ENCODE measurements at places on chromosomes 1 and 21.

DNA sequence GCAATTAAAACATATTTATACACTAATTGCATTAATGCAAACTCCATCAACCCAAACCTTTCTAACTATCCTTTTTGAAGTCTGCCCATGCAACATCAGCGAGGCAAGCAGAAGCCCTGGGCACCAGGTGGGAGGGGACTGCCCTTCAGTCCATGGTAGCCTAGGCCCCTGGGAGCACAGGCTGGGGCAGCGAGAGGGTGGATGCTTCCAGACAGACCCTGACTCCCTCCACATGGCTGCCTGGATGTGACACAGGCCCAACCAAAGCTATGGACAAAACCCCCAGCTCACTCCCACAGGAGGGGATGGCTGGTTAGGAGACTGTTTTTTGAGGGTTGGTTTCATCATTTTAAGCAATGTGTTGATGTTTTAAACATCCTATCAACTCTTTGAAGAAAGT, 17.8 kb upstream of the LRRC47 start:
- no peak for DNase-seq

GRCh38 chr1:168626326-168626725, 49.9 kb downstream of the XCL1 start:
- DNase-seq = no peak

- DNase-seq = peak; percentile 72
These were observed 1.2 kb downstream of the MIER1 start for GRCh38 chr1:66925944-66926343.

DNA sequence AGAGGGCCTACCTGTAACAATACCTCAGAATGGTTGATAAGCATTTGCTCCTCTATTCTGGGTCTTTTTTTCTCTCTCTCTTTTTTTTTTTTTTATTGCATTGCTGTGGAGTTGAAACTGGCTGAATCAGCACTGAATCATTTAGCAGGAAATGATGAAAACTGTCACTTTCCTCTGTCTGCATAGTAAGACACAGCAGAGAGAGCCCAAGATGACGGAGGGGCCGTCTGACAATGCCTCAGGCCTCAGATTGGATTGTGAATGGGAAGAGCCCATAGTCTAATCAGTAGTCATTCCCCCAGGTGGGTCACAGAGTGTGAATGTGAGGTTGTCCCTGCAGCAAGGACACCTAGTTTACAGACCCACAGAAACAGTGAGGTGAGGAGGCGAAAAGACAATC, 193.2 kb upstream of the PLXNA2 start:
- no peak for DNase-seq

DNA sequence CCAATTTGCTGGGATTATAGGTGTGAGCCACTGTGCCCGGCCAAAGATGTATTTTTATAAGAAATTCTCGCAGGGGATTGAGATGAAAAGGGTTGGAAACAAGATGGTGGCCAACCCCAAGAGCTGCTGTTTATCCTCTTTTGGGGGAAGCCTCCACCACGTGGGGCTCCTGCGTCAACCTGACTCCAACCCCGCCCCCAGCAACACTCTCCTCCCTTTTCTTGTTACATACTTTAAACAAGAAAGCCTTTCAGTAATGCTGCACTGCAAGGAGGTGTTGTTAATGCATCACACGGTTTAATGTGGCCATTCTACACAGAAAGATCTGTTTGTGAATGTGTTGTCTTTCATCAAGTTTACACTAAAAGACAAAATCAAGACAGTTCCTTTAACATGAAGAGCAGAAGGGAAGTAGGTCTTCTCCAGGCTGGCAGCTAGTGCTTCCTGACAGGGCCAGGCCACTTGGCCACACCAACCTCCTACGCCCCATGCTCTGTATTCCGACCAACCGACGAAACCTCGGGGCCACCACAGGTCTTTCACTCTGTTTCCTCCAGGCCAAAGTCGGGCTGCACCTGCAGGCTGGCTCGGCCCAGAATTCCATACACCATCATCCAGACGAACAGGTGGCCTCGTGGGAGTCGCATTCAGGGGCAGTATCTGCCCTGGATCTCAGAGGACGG, 25.9 kb downstream of the C2CD2 start:
- DNase-seq = peak; percentile 38

GRCh38 chr1:232501854-232502253, 128.1 kb downstream of the SIPA1L2 start:
- DNase-seq = no peak

GRCh38 chr1:163090321-163090945, 21.3 kb downstream of the RGS4 start:
- DNase-seq = no peak

DNA sequence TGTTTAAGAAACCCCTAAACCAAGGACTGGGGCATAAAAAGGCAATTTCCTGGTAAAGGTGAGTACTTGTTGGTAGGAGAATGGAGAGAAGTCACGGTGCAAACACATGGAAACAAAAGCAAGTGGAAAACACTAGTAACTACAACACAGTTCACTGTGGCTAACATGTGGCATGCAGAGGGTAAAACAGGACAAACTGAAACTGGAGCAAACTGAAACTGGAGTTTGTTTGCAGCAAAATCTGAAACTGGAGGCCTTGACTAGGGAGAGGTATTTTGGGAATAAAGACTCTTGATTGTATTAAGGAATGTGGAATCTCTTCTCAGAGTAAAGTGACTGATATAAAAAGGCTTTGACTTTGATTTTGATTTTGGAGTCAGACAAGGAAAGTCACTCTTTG, 376.3 kb upstream of the PRMT6 start:
- peak; percentile 4 for DNase-seq

- DNase-seq = no peak
These were observed 631 bp upstream of the KRTAP10-9 start for GRCh38 chr21:44626262-44626661.

DNA sequence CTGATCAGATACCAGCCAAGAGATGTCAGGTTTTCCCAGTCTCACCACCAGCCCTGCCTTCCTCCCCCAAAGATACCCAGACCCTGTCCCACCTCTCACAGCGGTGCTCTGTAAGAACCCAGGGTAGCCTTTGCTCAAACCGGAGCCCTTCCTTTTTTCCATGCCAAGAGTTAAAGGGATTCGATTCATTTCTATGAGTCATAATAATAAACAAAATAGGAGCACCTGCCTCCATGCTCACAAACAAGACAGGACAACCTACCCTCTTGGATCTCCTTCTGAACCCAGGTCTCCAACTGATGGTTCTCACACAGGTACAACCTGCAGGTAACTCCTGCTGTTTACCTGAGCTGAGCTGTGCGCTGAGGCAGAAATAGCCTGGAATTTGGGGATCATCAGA, 5.9 kb upstream of the ATP1A2 start:
- no peak for DNase-seq

GRCh38 chr1:232377494-232377770, 252.5 kb downstream of the SIPA1L2 start:
- no peak for DNase-seq

- no peak for DNase-seq
These were observed 90.4 kb upstream of the FMN2 start for GRCh38 chr1:240001177-240001740.

- DNase-seq = no peak
These were observed 59.6 kb downstream of the CAMK2N1 start for GRCh38 chr1:20426371-20426770.

DNA sequence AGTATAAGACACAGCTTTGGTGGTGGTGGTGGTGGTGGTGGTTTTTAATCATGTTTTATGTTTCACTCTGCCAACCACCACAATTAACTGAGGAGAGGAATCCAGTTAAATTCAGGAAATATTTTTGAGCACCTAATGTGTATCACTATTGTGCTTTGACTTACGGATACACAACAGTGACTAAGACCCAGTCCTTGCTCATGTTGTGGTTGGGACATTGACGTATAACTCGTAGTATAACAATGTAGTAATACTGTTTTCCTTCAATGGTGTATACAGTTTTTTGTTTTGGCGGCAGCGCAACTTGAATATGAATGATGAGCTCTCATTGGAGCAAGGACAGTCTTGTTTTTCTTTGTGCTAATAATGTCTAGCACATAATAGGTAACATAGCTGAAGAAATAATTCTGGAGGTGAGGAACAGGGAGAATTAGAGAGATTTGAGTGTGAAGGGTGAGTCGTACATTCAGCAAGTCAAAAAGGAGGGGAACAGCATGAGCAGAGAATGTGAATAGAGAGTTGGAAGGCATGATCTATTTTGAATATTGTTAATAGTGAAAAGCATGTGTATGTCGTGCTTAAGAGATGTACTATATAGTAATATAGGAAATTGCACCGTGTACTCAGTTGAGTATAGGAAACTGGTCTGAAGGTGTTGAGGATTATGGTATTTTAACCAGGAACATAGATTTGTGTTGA, 5.5 kb downstream of the CACYBP start:
- no peak for DNase-seq

All from OCI-M1 (cell line).